ENCODE measurements at places on chromosomes 1 and 21.

GRCh38 chr1:99476058-99476457 is 169.9 kb upstream of the PALMD start:
- no peak for DNase-seq

DNA sequence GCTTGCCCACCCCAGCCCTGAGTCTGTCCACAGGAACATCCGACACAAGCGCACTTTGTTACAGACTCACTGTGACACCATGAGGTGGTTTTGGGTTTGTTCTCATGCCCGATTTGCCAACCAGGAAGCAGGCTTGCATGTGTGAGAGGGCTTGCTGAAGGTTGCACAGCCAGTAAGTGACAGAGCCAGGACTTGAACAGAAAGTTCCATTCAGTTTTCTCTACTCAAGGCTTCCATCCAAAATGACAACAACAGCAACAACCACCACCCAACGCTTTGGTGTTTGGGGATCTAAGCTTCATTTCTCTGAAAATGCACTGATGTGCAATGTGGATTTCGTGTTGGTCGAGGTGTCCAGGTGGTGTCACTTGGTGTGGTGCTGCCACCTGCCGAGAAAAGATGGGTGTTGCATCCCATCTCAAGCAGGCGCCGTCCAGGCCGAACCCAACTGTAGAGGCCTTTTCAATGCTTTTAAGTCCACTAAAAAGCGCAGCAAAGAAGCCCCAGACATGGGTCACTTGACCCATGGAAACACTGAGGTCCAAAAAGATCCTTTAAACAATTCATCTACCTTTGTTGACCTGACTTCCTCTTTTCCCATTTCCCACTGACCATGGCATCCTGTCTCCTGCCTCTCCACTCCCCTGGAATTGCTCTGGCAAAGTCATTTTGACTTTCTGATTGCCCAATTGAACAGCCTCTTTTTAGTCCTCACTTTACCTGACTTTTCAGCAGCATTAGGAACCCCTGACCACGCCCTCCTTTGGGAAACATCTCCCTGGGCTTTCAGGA is 12.2 kb downstream of the CITED4 start:
- peak; percentile 70 for DNase-seq

GRCh38 chr1:26357121-26357602 is 3.2 kb upstream of the CRYBG2 start:
- no peak for DNase-seq

DNA sequence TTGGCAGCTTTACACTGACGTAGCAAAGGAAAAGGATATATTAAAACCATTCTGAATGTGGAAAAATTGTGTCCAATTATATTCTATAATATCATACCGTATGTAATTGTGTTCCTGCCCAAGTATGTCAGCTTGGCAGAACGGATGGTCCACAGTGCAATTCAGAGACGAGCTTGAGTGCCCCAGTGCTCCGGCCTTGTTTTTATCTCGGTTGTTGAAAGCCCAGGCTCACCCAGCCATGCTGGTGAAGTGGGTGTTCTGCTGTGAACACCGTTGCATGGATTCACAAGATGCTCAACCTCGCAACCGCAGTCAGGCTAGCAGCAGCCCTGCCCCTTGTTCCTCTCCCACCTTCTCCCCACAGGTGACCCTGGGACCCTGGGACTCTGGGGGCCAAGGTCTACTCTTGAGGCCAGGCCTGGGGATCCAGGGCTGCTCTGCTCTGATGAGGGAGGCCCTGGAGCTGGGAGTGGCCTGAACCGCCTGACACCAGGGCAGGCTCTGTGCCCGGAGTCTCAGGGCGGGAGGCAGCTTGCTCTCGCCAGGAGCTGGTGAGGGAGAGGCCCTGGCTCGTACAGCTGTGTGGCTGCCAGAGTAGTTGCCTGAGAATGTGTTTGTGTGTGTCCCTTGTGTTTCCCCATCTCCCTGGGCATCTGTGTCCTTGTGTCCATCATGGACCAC is 11.2 kb downstream of the PTPRF start:
- no peak for DNase-seq

- no peak for DNase-seq
Measured at GRCh38 chr21:45803618-45804340, 160.3 kb downstream of the PCBP3 start.

All from ELR (cell line).